ENCODE measurements at places on chromosomes 5 and 9. TPM values are rescaled to one million over a fixed set of nuclear protein-coding genes. Genes with fewer than 3 reads are reported as not detected.

Gene WDR31
- polyA plus RNA-seq: 7.9 TPM

Gene GPX3
- 1,788 TPM for polyA plus RNA-seq

Gene SGTB
- 10.5 TPM for polyA plus RNA-seq

Gene MARCOL
- not detected for polyA plus RNA-seq

DNA sequence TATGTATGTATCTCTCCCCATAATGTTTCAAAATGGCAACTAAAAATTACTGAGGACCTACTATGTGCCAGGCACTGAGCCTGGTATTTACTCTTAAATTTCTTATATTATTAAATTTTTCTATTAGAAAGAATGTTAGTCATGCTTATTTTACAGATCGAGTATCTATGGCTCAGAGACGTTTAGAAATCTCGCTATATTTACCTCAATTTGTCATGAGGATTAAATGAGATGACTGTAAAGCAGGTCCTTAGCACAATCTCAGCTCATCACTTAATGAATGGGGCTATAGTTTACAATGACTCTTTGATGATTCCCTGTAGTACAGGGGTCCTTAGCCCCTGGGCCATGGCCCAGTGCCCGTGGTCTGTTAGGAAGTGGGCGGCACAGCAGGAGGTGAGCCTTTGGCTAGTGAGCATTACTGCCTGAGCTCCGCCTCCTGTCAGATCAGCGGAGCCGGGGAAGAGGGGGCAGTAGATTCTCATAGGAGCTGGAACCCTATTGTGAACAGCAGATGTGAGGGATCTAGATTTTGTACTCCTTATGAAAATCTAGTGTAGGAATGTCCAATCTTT lies 15.5 kb downstream of the ENC1 start:
- no peak for DNase-seq

DNA sequence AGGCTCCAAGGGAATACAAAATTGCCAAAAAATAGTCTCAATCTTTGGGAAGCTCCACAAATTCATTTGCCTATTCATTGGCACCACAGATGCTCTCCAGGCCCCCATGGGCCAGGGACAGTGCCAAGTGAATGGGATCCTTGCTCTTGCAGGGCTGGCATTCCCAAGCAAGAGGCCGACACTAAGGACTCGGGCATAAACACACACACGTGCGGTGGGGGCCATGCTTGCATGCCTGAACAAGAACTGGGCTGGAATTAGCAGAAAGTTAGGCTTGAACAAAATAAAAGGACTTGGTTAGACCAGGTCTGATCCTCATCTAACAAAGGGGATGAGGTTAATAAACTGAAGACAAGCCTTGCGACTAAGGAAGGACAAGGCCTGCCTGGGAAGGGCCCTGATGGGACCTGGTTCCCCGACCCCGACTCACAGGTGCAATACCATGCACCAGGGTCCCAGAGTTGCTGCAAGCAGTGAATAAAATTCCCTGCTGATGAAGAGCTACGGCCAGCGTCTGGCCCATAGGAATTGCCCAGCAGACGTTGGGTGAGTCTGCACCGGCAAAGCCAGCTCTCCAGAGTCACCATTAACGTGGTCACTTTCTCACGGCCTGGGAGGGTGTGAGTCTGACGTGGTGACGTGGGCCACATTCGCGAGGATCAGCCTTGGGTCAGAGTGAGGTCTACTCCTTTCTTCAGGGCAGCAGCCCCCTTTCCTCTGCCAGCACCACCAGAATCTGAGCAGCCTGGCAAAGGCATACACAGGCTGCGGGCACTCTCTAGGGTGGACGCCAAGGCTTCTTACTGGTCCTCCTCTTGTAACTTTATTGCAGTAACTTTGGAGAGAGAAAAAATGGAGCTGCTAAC lies 77.4 kb upstream of the FCN1 start:
- DNase-seq: no peak

DNA sequence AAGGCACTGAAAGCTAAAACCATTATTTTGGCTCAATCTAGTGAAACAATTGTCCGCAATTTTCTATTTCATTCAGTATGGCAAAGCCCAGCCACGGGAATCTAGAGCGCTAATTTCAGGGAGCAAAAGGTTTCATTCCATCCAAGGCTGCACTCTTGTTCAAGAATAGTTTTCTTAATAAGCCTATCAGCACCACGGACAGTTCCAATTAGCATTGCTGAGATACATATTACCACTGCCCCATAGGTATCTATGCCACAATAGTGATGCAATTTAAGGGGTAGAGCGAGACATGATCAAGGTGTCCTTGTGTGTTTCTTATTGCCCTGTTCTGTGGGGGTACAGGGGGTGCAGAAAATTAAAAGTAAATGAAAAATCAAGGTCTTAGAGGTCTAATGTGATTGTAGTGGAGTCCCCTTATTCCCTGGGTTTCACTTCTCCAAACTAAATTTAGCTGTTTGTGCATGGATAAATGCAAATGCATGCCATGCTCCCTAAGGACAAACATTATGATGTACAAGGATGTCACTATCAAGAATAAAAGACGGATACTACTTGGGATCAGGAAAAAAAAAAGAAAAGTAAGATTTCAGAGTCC lies 45.5 kb downstream of the SPOCK1 start:
- DNase-seq: peak; percentile 41

DNA sequence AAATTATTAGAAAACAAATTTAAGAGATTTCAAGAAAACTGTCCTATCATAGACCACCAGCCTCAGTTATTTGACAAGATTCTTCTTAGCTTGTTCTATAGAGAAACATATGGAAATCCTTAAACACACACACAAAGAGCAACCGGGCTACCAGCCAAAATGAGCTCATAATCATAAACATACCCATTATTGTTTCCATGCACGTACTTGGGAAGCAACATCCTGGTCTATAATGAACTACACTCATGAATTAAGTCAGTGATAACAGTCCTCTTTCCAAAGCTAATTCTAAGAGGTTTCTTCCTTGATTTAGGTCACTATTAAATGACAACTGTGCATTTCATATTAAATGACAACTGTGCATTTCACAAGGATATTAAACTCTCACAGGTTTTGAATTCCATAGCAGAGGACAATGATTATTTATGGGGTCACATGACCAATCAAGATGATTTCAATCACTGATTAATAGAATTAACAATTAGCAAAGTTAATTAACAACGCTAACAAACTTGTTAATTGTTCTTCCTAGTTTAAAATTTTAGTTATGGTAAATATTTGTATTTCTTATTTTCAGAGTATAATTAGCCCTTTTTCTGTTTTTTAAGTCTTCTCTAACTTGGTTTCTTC lies 77.0 kb downstream of the OXCT1 start:
- DNase-seq: peak; percentile 38

DNA sequence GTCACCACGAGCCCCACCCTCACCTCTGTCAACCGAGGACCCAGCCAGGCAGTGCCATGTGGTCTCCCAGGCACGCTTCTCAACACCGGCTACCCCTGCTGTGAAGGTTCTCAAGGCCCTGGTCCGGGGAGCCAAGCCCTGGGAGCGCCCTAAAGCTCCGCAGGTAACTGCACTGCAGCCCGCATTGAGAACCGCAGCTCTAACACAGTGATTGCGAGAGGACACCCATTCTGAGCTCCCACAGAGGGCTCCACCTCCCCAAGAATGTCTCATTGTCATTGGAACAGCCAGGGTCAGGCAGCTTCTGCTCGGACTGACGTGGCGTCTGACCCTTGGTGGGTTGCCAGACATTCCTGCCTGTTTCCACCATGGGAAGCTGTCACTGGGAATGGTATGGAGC lies 88.3 kb downstream of the ANKRD33B start:
- DNase-seq: no peak

DNA sequence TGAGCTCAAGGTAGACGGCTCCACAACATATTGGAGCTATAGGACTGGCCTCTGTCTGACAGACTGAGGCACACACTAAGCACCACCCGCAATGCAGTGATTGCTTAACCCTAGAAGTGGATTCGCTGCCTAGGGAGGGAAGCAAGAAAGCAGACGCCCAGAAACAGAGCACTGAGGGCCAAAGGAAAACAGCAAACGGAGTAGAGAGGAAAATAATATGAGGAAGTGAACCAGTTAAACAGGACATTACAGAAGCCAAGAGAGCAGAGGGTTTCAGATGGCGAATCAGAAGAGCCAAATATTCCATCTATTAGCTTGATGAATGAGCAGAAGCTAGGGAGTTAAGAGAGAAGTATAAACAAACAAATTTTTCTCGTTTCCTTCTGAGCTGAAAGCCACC lies 139.2 kb upstream of the LHFPL2 start:
- DNase-seq: no peak
